ENCODE measurements at places on chromosomes 11 and 22.

DNA sequence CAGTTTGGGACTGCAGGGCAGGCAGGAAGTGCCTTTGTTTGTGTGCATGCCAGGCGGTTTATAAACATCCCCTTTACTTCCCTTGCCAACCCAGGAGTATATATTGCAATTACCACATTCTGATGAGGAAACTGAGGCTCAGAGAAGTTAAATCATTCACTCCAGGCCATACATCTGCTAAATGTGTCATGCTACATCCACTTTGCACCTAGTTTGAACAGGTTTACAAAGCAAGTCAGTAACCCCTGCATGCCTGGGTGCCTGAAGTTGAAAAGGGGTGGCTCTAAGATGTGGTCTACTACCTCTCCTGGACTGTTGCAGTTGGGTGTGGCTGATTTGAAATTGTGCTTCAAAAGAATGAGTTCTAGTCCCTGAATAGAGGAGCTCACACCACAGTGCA, 23.6 kb downstream of the FLI1 start:
- DNase-seq, result no peak

GRCh38 chr11:68373815-68374501, 61.6 kb downstream of the LRP5 start:
- no peak for DNase-seq

GRCh38 chr11:46360878-46361277, 13.6 kb downstream of the DGKZ start:
- DNase-seq, result no peak

DNA sequence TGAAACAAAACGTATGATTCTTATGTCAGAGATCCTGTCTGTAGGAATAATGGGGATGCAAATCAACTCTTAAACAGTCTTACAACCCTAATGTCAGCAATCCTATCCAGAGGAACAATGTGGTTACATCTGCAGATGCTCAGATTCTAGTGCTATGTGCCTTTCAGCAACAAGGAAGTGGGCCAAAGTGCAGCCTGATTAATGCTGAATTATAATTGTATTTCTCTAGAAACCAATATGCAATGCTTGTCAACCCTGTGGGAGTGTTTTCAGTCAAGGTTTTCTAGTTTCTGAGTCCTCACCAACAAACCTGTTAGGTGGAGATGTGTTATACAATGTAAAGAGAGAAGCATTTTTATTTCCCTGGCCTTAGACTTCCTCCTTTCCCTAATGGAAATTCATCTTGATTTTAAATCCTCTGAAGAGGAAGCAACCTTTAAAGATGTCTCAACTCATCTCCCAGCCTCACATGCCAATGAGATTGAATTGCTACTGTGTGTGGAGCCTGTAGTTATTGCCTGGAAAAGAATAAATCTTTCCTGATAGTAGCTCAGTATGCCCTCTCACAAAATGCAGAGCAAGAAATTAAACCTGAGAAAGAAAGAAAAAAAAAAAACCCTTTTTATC, 26.2 kb upstream of the TMEM123 start:
- DNase-seq, result no peak

- no peak for DNase-seq
These were observed 1.4 kb downstream of the ZNF74 start for GRCh38 chr22:20395181-20395906.

- no peak for DNase-seq
These were observed 126.7 kb downstream of the CTTN start for GRCh38 chr11:70525006-70525405.

GRCh38 chr11:66297610-66298009, 5.9 kb downstream of the TMEM151A start:
- DNase-seq, result no peak

DNA sequence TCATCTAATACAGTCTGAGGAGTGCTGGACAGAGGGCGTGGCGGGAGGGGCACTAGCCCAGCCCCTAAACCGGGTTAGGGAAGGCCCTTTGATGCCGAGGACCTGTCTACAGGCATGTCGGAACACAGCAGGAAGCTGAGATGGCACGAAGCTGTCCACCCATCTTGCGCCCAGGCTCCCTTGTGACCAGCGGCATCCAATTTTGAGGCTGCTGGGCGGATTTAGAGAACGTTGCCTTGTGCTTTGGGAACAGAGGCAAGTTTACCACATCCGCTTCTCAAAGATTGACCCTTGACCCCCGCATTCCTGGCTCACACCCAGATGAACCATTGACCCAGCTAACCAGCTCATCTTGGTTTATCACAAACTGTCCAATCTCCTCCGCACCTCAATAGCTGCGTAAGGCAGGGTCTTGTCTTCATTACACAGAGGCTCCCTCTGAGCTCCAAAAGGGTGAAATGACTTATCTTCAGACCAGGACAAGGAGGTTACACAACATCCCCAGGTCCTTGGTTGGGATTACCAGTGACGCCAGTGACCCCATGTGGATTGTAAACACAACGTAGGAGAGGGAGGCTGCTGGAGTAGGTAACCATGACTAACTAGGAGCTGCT, 4.5 kb downstream of the FAM83F start:
- no peak for DNase-seq

DNA sequence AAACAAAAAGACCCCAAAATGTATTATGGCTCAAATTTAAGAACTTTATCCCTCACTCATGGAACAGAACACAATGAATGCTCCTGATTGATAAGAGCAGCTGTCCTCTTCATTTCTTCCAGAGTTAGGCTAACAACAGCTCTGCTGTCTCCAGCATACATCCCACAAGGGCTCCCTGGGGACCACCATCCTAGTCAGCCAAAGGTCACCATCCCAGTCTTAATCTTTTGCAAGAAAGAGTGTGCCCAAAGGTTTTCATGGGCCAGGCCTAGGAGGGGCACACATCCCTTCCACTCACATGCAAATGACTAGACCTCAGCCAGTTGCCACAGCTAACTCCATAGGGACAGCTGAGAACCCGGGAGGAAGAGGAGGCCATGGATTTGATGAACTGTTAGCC, 555.3 kb downstream of the BUD13 start:
- DNase-seq, result no peak

DNA sequence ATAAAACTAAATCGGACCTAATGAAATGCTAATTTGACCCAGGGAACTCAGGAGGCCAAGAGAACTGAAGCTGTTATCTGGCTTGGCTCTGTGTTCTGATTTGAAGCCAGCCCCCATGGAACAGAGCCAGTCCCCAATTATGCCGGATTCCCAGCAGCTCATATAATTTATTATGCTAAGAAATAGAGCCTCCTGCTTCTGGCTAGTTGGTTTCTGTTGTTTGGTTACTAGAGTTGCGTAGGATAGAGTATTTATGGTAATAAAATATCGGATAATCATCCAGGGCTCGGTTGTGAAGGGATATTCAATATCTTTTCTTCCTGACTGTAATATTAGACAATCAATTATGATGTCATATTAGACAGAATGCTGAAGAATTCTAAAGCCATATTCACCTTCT, 120.4 kb upstream of the TTC12 start:
- no peak for DNase-seq

DNA sequence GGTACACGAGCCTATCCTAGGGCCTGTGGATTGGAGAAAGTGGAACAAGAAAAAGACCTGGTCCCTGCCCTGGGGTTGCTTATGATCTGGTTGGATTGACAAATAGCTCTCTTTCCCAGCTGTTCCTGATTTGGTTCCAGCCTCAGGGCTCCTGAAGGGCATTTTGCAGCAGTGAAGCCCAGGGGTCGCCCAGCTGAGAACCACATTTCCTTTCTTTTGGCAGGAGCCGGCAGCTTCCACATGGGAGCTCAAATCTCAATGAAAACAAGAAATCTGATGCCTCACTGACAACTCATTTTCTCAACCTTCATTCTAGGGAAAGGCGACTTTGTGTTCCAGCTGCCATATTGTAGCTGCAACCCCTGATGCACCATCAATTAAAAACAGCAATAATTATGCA, 140.6 kb upstream of the CADM1 start:
- no peak for DNase-seq

- no peak for DNase-seq
These were observed 25.9 kb downstream of the PRRG4 start for GRCh38 chr11:32855601-32856000.

DNA sequence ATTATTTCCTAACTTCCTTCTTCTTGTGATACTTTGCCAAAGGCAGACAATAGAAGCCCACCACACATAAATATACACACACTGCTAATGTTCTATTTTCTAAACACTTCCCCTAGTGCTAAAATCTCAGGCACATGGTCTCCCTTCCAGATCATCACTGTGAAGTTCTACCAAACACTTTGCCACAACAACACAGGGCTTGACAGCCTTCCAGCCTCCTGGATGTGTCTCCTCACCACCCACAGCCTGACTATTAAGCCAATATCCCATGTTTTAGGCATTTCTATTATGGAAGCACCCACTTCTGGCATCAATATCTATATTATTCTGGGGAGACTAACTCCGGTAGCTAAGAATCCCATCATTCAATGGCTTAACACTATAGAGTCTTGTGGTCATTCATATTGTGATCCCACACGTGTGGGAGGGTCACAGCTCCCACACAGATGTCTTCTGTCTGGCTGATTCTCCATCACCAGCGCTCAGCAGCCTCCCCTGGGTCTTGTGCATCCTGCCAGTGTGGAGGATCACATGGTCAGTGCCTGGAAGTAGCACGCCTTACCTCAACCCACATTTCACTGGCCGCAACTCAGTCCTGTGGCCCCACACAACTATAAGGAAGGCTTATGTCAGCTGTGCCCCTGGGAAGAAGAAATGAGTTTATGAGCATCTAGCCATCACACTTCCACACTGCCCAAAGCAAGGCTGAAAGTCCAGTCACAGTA, 29.0 kb downstream of the SPATA19 start:
- no peak for DNase-seq

DNA sequence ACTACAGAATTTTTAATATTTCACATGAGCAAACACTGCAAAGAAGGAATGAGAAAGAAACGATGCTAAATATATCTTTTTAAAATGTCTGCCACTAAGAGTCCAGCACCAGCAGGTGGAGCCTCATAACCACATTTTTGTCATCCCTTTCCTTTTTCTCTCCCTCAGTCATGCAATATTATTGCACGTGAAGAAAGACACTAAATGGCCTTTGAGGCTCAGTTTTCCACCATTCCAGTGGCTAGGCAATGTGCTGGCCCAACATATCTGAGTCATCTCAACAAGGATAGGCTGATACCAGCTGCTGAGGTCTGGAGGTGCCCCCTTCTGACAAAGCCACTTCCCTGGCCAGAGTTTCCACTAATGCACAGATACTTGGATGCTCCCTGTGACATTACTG, 1.8 kb downstream of the ALKBH8 start:
- DNase-seq, result peak; percentile 11

DNA sequence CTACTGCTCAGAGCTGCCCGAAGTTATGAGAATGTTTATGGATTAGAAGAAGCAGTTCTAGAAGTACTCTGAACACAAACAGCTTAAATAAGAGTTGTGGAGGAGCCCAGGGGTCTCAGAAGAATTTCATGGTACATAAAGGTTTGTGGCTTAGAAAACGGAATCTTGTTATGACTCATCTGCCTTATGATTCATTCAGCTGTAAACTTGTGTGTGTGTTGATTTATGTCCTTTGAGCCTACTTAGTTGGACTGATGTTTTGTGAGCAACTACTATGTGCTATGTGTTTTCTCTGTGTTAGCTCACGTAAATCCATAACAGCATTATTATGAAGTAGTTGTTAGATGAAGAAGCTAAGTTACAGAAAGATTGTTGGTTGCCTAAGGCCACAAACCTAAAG, 203.7 kb downstream of the PGR start:
- no peak for DNase-seq

DNA sequence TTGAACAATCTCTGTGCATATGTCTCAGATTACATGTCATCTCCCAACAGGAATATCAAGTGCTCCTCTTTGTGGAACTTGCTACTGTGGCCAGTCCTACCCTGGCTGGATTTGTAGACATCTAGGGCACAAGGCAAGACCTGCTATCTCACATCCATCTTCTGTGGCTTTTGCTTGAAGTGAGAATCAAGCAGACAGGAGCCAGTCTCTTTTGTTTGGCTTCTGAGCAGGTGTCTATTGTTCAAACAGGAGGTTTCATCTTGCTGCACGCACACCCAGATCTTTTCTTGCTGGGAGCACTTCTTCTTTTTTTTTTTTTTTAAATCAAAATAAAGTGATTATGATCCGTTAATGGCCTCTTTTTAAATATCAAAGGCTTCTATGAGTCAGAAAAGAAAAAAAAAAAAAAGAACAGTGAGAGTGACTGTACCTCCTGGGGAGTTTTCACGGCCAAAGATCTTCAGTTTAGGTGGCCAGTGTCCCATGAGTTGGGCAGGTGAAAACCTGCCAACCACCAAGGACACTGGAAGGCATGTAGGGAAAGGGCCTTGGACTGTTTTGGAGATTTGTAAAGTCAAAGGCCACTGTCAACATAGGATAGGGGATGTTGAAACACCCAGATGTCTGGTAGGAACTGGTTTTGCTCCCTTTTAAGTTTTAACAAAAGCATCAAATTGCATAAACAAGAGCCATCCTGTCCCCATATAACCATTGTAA, 78.1 kb downstream of the CD44 start:
- peak; percentile 49 for DNase-seq

- peak; percentile 2 for DNase-seq
These were observed 2.9 kb downstream of the RPL3 start for GRCh38 chr22:39316440-39317083.

DNA sequence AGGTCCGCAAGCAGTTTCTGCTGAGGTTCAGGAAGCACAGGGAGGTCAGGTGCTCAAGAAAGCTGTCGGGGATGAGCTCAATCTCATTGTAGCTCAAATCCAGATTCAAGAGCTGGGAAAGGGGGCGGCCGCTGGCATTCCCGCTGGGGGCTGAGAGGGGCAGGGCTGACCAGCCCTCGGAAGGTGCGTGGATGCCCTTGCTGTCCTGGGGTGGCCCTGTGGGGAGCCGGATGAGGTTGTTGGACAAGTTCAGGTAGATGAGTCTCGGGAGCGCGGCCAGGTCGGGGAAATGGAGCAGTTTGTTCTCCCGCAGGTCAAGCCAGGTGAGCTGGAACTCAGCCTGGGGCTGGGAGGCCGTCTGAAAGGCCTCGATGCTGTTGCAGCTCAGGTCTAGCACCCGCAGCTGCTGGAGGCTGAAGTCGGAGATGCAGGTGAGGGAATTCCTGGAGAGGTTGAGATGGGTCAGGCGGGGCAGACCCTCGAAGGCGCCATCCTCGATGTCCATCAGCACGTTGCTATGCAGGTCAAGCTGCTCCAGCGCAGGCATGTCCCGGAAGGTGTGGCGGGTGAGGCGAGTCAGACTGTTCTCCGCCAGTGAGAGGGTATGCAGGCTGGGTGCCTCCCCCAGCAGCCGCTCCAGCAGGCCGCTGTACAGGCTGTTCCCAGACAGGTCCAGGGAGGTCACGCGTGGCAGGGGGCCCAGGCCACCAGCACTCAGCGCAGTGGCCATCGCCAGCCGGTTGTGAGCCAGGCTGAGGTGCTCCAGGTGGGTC, 9.8 kb downstream of the LRRC32 start:
- no peak for DNase-seq

- DNase-seq, result no peak
These were observed 93.9 kb downstream of the C11orf91 start for GRCh38 chr11:33606762-33607161.

GRCh38 chr22:40955571-40955970, 4.4 kb downstream of the RBX1 start:
- DNase-seq, result no peak
